ENCODE measurements at places on chromosomes 16 and 17. TPM values are rescaled to one million over a fixed set of nuclear protein-coding genes. Genes with fewer than 3 reads are reported as not detected.

Gene SOCS3
- total RNA-seq = 23.1 TPM

Gene MYH8
- not detected for total RNA-seq

Gene ATP6V0A1
- 62.7 TPM for total RNA-seq

Gene CMTM4
- 16.1 TPM for total RNA-seq

Gene CD300A
- total RNA-seq = 1.1 TPM

Gene LUC7L3
- total RNA-seq = 95.2 TPM

Gene NUP85
- total RNA-seq = 33.3 TPM

Gene ALOX12
- total RNA-seq = 24.4 TPM

Gene ZNF385C
- total RNA-seq = 0.18 TPM

Gene MT1E
- 106 TPM for total RNA-seq

GRCh38 chr17:77604301-77604972, 354.1 kb upstream of the TNRC6C start:
- no peak for DNase-seq

DNA sequence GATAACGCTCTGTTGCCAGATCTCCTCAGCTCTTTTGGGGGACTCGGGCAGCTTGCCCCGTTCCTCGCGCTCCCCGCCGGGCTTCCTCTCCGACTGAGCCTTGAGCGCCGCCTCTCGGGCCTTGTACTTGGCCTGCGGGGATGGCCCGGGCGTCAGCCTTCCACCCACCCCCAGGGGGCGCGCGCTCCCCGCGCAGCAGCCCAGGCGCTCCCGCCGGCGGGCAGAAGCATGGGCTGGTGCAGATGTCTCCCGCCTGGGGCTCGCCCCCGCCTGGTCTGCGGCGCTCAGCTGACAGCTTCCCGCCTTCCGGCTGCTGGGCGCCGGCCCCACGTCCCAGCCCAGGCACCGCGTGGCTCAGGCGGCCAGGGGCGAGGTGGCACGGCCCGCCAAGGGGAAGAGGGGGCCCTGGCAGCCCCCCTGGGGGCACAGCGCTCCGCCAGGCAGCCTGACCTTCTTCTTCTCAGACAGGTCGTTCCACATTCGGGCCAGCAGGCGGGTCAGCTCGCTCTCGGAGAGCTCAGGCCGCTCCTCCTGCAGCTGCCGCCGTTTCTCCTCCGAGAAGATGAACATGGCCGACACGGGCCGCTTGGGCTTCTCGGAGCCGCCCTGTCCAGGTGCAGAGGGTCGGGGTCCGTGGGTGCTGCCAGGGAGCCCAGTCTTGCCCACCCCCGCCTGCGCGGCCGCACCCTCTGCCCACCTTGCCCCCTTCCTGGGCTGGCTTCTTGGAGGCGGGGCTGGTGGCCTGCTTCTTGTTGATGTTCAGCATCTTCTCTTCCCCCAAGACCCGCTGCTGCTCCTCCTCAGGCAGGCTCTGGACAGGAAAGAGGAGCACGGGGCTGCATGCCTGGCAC, 8.9 kb downstream of the UBTF start:
- peak; percentile 35 for DNase-seq

DNA sequence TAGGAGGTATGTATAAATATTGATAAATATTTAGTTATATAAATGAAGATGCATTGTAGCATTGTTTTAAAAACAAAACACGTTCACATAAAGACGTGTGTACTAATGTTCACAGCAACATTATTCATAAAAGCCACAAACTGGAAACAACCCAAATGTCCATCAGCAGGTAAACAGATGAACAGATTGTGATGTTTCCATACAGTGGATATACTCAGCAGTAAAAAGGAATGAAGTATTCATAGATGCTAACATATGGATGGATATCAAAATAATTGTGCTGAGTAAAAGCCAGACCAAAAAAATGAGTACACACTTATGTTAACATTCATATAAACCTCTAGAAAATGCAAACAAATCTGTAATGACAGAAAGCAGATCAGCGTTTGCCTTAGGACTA, 6.0 kb downstream of the CENPN start:
- DNase-seq = no peak

DNA sequence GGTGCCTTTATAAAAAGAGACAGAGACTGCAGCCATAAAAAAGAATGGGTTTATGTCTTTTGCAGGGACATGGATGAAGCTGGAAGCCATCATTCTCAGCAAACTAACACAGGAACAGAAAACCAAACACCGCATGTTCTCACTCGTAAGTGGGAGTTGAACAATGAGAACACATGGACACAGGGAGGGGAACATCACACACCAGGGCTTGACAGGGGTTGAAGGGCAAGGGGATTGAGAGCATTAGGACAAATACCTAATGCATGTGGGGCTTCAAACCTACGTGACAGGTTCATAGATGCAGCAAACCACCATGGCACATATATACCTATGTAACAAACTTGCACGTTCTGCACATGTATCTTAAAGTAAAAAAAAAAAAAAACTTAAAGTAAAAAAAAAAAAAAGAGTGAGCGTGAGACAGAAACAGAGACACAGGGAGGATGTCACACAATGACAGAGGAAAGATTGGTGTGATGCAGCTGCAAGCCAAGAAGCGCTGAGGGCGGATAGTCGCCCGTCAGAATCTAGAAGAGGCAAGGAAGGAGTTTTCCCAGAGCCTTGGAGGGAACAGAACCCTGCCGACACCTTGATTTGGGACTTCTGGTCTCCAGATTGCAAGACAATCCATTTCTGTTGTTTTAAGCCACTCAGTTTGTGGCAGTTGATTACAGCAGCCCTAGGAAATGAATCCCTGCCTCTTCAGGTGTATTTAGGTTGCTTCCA, 27.4 kb upstream of the TNS4 start:
- DNase-seq = no peak

DNA sequence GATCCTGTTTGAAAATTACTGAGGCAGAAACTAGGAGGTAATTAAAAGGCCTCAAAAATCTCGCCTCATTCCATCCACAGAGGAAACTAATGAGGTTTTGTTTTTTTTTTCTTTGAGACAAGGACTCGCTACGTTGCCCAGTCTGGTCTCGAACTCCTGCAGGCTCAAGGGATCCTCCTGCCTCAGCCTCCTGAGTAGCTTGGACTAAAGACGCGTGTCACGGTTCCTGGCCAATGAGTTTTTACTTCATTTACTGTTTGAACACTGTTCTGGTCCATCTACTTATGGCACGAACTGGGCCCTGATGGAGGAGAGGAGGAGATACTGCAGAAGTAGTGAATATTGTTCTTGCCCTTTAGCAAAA, 600 bp upstream of the BLTP2 start:
- no peak for DNase-seq

GRCh38 chr17:79041723-79042420, 17.9 kb downstream of the C1QTNF1 start:
- DNase-seq = no peak

DNA sequence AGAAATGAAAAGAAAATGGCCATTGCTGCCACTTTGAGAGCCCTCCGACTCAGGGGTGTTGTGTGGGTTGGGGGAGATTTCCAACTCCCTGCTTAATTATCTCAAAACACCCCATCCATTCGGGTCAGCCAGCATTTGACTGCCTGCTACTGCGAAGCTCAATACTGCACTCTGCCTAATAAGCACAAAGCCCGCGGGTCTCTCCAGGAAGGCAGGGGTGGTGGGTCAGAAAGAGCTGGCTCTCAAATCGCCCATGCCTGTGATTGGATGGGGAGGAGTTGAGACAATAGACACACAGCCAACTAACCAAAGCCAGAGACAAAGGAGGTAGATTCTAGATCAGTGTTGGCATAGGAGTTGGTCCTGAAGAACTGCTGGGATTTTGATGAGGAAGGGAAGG, 2.3 kb upstream of the XAF1 start:
- no peak for DNase-seq

DNA sequence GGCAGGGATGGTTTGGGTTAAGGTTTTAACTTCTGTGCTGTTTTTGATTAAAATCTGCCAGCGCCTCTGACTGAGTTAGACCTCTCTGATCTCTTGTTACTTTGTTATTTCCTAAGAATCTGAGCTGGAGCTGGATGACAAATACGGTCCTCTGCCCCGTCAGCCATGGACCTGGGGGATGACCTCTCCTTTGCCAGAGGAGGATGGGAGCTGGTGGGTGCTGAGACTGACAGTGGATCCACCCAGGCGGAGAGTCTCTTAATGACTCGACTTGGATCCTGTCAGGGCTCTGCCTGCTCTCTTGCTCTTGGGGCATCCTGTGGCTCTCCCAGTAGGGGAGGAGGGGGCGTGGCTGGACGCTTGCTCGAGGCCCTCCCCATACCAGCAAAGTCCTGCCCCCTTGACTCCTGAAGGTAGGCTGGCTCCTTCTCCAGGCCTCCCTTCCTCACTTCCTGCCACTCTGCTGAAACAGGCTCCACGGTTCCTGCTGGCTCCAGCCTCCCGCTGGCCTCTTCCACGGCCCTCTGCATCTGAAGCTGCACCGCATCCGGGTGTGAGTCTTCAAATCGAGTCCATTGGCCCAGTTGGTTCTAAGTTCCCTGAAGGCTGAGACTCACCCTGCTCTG, 24.8 kb upstream of the MAP3K14 start:
- DNase-seq = no peak

GRCh38 chr17:48565022-48565554, 13.1 kb downstream of the HOXB4 start:
- no peak for DNase-seq

DNA sequence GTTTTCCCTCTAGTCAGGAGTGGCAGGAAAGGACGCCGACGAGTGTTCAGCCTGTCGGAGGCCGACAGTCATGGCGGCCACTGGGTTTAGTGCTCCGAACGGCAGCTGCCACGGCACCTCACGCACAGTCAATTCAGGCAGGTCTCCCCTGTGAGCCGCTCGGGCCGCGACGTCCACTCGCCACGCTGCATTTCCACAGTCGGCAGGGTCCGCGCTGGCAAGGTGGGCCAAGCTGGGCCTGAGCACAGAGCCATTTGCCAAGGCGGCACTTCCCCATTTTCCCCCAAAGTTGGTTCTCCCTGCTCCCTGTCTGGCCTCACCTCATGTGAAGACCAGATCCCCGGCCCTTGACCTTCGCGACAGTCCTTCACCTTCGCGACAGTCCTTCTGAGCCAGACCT, 81.9 kb downstream of the SOCS1 start:
- DNase-seq = no peak

- DNase-seq = no peak
These were observed 37.4 kb downstream of the ARHGAP23 start for GRCh38 chr17:38465391-38466345.

DNA sequence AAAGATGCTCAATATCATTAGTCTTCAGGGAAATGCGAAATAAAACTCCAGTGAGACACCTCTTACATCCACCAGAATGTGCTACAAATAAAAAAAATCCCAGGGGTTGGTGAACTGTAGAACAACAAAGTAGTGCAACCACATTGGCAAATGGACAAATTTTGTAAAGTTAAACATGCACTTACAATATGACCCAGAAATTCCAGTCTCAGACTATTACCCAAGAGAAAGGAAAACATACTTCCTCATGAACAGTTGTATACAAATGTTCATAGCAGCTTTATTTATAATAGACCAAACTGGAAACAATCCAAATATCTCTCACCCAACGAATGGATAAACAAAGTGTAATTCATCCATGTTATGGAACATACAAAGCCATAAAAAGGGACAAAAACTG, 239.5 kb downstream of the ABCC12 start:
- DNase-seq = no peak

GRCh38 chr17:58343131-58343530, 8.9 kb downstream of the SUPT4H1 start:
- no peak for DNase-seq

DNA sequence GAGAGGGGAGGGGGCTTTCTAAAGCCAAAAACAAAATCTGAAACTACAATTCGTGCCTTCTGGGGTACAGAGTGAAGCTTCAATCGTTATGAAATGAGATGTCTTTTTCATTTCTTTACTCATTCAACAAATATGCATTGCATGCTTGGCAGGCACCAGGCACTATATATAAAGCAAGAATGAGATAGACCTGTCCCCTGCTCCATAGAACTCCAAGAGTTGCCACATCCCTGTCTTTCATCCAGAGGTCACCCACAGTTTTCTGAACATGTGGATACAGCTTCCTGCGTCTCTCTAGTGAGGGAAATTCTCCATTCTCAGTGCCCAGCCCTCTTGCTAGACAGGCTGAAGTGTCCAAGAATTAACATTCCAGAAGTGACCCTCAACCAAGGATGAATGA, 343.2 kb upstream of the MAF start:
- no peak for DNase-seq

- no peak for DNase-seq
These were observed 19.2 kb downstream of the CIITA start for GRCh38 chr16:10896165-10896564.
